Tibial nerve (tissue), 4 donors: ENCODE measurements at places on chromosomes 5 and 9.

- DNase-seq = peak; percentile 38
These were observed 478 bp upstream of the SETD9 start for GRCh38 chr5:56908942-56909293.

- peak; percentile 41 for DNase-seq
These were observed 229.2 kb upstream of the MAP3K1 start for GRCh38 chr5:56585999-56586691.

- DNase-seq = no peak
These were observed 53.3 kb upstream of the FAM169A start for GRCh38 chr5:74919487-74919886.

DNA sequence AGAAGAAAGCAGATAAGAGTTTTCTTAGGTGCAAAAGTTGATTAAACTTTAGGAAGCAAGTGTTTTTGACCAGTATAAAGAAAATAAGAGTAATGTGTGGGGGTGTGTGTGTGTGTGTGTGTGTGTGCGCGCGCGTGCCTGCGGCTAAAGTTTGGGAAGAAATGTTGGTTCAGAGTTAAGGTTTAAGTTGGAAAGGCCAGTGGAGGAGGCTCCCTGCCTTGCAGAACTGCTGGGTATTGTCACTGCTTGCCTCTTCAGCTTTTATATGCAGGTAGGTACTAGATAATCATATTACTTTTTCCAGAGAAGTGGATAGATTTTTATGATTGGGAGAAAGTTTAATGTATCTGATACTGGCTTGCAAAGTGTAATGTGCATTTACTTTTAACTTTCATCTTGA, 2.0 kb downstream of the PIK3R1 start:
- no peak for DNase-seq

GRCh38 chr5:19771174-19771835, 216.7 kb downstream of the CDH18 start:
- no peak for DNase-seq

DNA sequence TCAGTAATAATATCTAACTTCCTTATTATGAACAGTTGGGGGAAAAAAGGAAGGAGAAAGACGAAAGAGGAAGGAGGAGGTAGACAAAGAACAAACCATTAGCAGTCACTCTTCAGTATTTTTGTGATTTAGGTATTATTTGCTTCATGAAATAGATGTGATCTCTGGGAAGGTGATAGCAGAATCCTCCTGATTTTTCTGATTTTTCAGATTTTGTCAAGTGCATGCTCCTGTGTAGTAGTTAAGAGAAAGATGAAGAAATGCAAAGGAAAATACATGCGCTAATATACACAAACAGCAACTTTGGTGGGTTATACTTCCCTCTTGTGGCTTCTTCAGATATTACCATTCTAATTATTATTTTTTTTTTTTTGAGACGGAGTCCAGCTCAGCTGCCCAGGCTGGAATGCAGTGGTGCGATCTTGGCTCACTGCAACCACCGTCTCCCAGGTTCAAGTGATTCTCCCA, 31.6 kb downstream of the LMNB1 start:
- no peak for DNase-seq

DNA sequence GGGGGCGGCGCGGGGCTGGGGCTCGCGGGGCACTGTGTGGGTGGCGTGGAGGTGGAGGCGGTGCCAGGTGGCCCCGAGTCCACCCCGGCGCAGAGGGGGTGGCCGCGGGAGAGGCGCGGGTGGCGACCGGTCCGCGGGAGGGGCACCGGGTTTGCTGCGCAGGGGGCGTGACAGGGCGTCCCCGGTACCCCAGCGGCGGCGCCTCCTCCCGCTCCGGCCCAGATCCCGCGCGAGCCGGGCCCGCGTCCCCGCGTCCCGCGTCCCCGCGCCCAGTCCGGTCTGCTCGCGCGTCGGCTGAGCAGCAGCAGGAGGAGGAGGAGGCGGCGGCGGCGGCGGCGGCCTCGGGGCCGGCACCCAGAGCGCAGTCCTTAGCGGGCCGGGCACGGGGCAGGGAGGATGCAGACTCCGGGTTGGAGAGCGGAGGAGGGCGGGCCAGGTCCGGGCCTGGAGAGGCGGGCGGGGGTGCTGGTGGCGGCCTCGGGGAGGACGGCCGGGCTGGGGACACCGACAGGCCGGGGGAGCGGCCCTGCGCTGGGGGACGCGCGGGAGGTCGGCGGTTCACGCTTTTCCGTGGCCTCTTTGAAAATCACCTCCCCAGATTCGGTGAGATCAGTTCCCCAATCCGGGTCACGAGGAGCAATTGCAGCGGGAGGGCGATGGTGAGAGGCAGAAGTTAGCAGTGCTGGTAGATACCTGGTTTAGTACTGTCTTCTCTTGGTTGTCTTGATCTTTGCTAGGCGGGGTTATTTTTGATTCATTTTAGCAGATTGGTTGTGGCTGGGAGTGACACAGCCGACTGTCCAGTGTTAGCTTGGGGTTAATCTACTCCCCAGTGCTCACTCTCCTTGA, 1.7 kb downstream of the TRIO start:
- peak; percentile 18 for DNase-seq

- DNase-seq = no peak
These were observed 371.8 kb upstream of the RGMB start for GRCh38 chr5:98401656-98402055.

- no peak for DNase-seq
These were observed 296.6 kb downstream of the FBXL7 start for GRCh38 chr5:15796557-15796956.

GRCh38 chr5:171428168-171428696, 8.8 kb downstream of the FGF18 start:
- DNase-seq = no peak

GRCh38 chr9:127539982-127540663, 72.0 kb upstream of the STXBP1 start:
- no peak for DNase-seq

DNA sequence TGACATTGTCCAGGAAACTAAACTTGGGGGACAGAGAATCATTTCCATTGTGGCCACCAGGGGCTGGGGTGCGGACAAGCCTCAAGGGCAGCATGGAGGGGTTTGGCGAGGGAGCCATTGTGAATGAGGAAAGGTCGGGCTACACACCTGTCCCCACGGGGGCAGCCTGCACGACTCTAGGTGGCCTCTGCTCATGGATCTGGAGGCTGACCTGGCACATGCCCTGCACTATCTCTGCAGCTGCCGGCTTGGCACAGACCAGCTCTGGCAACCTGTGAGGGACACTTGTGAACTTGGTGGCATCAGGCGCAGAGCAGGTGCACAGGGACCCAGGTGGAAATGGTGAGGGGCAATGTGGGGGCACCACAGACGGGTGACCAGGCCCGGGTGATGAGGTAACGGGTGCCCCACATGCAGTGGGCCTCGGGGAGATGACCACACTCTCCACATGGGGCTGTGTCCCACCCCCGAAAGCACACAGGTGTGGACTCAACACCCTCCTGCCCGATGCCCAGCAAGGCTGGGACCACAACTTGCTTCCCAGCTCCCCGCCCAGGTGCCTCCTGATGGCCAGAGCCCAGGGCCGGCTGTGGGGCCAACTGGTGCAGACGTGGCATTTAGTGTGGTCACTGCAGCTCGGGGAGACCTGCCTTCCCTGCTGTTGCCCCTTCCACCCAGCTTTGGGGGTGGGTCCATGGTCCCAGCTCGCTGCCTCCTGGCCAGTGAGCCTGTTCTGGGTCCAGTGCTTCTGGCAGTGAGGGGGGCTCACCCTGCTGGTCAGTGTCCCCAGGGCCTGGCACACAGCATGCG, 60.9 kb upstream of the UBAC1 start:
- DNase-seq = no peak
